ENCODE measurements at places on chromosomes 1 and 21.
A peak's percentile ranks its signal among the peaks of the same experiment; 100 is the strongest.

GRCh38 chr1:159839116-159839849, 12.6 kb downstream of the SLAMF8 start:
- DNase-seq = no peak

GRCh38 chr1:176638713-176639526, 175.9 kb downstream of the PAPPA2 start:
- no peak for DNase-seq

DNA sequence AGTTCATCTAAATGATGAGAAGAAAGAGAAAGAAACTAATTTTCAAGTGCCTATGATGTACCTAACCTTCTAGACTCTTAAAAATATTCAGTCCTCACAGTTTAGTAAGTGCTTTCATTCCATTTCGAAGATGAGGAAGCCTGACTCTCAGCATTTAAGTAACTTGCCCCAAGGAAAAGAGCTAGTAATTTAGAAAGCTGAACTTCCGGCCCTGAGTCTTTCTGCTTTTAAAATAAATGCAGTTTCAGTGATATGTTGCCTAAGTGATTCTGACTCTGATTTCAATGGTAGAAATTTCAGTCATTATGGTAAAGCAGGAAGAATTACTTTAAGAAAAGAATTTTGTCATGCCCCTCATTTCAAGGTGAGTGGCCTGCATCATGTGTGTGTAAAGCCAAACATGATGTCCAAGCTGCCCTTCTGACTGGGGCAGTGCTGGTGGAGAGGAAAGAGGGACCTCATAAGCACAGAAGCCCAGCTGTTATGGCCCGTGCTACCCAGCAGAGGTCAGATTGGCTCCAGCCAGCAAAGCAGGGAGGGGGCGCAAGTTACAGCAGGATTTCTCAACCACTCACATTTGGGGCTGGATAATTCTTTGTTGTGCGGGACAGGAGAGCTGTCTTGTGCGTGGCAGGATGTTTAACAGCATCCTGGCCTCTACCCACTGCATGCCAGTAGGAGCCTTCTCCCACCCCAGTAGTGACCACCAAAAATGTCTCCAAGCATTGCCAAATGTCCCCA, 10.7 kb downstream of the ATP1A4 start:
- DNase-seq = peak; percentile 16

- DNase-seq = no peak
Measured at GRCh38 chr1:220458936-220459335, 69.0 kb upstream of the MARK1 start.

DNA sequence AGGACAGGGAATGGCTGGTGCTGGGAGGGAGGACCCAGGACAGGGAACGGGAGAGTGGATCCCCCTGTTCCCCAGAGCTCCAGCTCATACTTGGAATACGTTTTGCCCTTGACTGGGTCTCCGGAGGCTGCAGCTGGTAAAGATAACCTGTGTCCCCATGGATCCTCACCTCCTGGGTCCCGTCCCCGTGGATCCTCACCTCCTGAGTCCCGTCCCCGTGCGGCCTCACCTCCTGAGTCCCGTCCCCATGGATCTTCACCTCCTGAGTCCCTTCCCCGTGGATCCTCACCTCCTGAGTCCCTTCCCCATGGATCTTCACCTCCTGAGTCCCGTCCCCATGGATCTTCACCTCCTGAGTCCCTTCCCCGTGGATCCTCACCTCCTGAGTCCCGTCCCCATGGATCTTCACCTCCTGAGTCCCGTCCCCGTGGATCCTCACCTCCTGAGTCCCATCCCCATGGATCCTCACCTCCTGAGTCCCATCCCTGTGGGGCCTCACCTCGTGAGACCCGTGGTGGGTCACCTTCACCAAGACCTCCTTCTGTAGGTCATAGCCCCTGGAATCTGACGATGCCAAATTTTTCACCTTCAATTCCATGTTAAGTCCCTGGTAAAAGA, 61.4 kb downstream of the SCCPDH start:
- DNase-seq = no peak

DNA sequence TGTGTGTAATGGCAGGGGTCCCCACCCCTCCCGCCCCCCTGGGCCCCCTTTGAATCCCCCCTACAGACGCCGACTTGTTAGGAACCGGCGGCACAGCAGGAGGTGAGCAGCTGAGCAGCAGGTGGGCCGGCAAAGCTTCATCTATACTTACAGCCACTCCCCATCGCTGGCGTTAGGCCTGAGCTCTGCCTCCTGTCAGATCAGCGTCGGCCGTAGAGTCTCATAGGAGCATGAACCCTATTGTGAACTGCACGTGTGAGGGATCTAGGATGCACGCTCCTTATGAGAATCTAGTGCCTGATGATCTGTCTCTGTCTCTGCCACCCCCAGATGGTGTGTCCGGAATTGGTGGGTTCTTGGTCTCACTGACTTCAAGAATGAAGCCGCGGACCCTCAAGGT, 14.9 kb upstream of the VPS26C start:
- DNase-seq = no peak

- DNase-seq = no peak
Measured at GRCh38 chr1:214485151-214485550, 66.3 kb downstream of the PTPN14 start.

- DNase-seq = no peak
Measured at GRCh38 chr1:18849261-18849711, 10.2 kb downstream of the TAS1R2 start.

GRCh38 chr1:92980732-92981647, 19.7 kb upstream of the DIPK1A start:
- no peak for DNase-seq

- no peak for DNase-seq
Measured at GRCh38 chr1:29196863-29197589, 15.3 kb upstream of the SRSF4 start.

- no peak for DNase-seq
Measured at GRCh38 chr1:154327466-154328317, 2.4 kb downstream of the ATP8B2 start.

GRCh38 chr1:232018231-232019025, 391.8 kb downstream of the DISC1 start:
- DNase-seq = no peak

DNA sequence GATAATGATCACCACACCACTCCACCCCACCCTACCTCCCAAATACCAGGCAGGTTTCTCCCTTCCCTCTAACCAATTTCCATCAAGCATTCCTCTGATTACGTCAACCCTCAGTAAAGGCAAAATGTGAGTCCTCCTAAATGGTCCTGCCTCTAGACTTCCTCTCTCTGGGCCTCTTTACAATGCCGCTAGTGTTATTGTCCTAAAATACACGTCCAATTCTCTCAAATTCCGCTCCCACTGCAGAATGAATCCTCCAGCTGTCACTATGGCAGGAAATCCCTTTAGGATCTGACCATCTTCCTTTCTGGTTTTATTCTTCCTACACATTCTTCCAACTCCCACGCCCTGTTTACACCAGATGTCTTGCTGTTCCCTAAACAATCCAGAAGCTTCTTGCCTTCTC, 68.7 kb downstream of the DEGS1 start:
- DNase-seq = no peak

- no peak for DNase-seq
Measured at GRCh38 chr1:21262293-21263051, 27.8 kb downstream of the ECE1 start.

- no peak for DNase-seq
Measured at GRCh38 chr1:56877973-56878372, 23.4 kb downstream of the C8A start.

DNA sequence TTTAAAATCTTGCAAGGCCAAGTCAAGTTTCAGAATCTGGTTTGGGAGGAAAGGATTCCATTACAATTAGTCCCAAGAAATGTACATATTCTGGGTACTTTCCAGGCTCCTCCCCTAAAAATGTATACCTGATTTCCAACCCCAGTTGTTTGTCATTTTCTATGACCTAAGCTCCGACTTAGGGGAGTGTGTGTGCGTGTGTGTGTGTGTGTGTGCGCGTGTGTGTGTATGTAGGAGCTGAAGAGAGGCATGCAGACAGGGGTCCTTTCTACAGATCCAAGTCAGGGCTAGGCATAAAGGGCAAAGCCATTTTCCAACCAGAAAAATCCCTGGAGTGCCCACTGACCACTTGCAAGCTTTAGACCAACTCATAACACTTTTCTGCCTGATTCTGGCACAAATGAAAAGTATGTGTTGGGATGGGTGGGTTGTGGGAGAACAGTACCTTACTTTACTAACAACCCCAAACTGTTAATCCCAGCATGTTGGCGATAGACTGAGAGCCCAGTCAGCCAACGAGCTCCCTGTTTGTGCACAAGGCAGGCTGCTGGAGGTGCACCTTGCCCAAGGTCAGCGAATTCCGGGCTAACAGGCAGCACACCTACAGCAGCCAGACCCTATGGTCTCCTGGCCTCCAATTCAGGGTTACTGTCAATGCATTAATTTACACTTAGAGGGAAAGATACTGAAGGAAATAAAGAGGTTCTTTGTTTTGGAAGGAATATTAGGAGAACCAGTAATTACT, 1.7 kb downstream of the TRABD2B start:
- DNase-seq = no peak
